Mesothelial cell of epicardium (in vitro differentiated cells): ENCODE measurements at places on chromosomes 1 and 21. TPM values are rescaled to one million over a fixed set of nuclear protein-coding genes. Genes with fewer than 3 reads are reported as not detected.

DNA sequence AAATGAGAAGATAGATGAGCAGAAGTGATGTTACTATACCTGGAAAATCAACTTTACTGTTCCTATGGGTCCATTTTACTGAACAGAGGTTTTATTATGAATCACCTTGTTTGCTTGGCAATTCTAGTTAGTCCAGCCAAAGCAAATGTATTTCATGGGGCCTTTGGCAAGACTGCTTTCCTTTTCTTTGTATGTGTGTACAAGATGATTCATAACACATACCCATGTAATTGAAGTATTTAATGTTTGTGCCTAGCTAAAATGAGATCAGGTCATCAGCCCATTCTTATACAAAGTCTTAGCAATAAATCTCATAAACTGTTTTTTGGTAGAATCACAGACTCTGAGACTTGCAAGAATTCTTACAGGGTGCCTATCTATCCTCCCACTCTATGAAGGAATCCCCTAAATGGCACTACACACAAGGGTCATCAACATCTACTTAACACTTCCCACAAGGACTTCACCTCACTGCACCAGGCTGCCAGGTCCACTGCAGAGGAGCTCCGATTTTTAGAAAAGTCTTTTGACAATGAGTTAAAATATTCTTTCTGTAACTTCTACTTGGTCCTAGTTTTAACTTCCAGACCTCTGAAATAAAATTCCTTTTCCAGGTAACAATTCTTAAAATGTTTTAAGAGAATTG lies 58.5 kb downstream of the LPAR3 start:
- no peaks in the 10 kb centered on the region for H3K36me3 ChIP-seq
- DNase-seq: no peak
- H3K4me3 ChIP-seq: no peak overlapping the region
- peaks cover 4% of the 10 kb centered on the region for H3K27me3 ChIP-seq
- H3K27ac ChIP-seq: no peak overlapping the region

C1orf74 gene
- 3.5 to 3.8 TPM (median 3.5 TPM) in 3 replicates for total RNA-seq

WDR64 gene
- 0.47 TPM in 1 of 3 replicates, not detected in the others for total RNA-seq

LCA5L gene
- 0.86 to 1.6 TPM (median 1.3 TPM) in 3 replicates for total RNA-seq

GRCh38 chr21:34933609-34934335 lies 115.3 kb downstream of the RUNX1 start:
- DNase-seq: no peak
- no peaks in the 10 kb centered on the region for H3K36me3 ChIP-seq
- peaks cover 21% of the 10 kb centered on the region for H3K4me1 ChIP-seq
- H3K27me3 ChIP-seq: peaks cover 12% of the 10 kb centered on the region
- H3K27ac ChIP-seq: no peak overlapping the region
- H3K4me3 ChIP-seq: no peak overlapping the region

- no peak for DNase-seq
- no peak overlapping the region for H3K4me3 ChIP-seq
- H3K27ac ChIP-seq: no peak overlapping the region
- peaks cover 5% of the 10 kb centered on the region for H3K4me1 ChIP-seq
Observed at GRCh38 chr1:38050397-38051078, 3.9 kb upstream of the POU3F1 start.

DNA sequence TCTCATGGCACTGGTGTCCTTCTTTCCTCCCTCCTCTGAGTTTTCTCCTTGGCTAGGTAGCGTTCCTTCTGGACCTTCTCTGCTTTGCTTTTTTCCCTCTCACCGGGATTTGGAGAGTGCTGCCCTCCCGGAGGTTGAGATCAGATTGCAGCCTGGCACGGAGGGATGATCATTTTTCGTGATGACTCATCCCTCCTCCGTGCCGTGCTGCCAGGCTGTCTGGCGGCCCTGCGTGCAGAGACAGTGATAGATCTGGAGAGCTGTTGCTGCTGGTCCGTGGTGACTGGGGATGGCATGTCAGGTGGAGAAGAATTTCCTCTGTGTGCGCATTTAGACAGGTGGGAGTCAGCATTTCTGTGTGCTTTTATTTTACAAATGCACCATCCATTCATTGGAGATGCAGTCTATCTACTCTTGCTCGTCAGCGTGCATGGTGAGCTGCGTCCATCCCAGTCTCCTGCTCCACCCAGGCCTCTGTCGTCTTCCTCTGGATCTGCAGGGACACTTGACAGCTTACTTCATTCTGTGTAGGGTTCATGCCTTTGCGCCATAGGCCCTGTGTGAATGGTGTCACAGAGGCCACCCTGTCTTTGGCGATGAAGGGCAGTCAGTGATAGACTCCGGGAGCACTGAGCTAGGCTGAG lies 104.4 kb downstream of the PCBP3 start:
- H3K36me3 ChIP-seq: peaks cover 3% of the 10 kb centered on the region
- no peak for DNase-seq
- H3K4me3 ChIP-seq: no peak overlapping the region
- peaks cover 15% of the 10 kb centered on the region for H3K4me1 ChIP-seq
- peak overlapping the region; percentile 89 for H3K27ac ChIP-seq

DNA sequence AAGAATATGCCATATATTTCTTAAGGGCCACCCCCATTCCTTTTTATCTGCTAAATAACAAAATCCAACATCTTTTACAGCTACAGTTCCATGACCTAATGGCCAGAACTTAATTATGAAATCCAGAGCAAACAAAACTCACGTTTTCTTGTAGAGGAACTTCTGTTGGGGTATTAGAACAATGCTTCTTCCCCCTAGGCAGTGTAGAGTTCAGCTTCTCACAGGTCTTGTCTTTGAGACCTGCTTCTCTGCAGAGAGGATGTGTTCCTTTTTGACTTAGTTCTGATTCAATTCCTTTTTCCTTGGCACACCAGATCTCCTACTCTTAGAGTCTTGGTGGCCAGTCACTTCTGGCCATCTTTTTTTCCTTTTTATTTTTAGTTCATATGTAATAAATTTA lies 22.2 kb downstream of the VAV3 start:
- peaks cover 20% of the 10 kb centered on the region for H3K27me3 ChIP-seq
- H3K27ac ChIP-seq: no peak overlapping the region
- H3K4me1 ChIP-seq: no peaks in the 10 kb centered on the region
- H3K36me3 ChIP-seq: no peaks in the 10 kb centered on the region
- no peak overlapping the region for H3K4me3 ChIP-seq

TRIM58 gene
- 0.91 to 1.2 TPM (median 1.1 TPM) in 3 replicates for total RNA-seq

GRCh38 chr1:210233495-210234328 lies 1.1 kb downstream of the SERTAD4 start:
- peaks cover 43% of the 10 kb centered on the region for H3K4me1 ChIP-seq
- no peak for DNase-seq
- H3K27ac ChIP-seq: peak overlapping the region; percentile 43
- H3K27me3 ChIP-seq: peaks cover 14% of the 10 kb centered on the region

LCE1F gene
- total RNA-seq: not detected in 3 replicates

DNA sequence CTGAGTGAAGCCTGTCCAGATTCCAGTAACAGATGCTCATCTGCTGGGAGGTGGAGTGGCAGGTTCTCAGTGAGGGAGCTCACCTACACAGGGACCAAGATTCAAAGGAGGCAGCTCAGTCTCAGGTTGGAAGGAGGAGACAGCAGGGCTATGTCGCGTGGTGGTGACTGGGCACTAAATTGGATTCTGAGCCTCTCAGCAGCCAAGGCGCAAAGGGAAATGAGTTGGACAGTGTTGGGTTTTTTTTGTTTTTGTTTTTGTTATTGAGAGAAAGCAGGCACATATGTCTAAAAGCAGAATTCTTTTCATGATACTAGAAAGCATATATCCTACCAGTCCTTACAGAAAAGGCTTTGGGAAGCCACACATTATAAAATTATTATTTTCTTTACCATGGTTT lies 26.2 kb downstream of the UMODL1 start:
- no peak overlapping the region for H3K4me3 ChIP-seq
- H3K27me3 ChIP-seq: peaks cover 6% of the 10 kb centered on the region
- H3K4me1 ChIP-seq: peaks cover 4% of the 10 kb centered on the region

- no peaks in the 10 kb centered on the region for H3K36me3 ChIP-seq
- H3K4me1 ChIP-seq: peaks cover 13% of the 10 kb centered on the region
- H3K4me3 ChIP-seq: no peak overlapping the region
- no peak overlapping the region for H3K27ac ChIP-seq
- no peak for DNase-seq
Observed at GRCh38 chr1:5996641-5997270, 4.5 kb upstream of the NPHP4 start.

CHI3L2 gene
- not detected in 3 replicates for total RNA-seq

DNA sequence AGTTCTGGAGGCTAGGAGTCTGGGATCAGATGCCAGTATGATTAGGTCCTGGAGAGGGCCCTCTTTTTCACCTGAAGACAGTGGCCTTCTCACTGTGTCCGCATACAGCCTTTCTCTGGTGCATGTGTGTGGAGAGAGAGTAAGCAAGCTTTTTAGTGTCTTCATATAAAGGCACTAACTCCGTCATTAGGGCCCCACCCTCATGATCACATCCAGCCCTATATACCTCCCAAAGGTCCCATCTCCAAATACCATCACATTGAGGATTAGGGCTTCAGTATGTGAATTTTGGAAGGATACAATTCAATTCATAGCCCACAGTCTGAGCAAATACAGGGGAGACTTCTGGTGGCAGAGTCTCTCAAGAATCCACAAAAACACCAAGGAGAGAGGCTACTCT lies 176.6 kb downstream of the BACH1 start:
- no peaks in the 10 kb centered on the region for H3K27me3 ChIP-seq
- peaks cover 12% of the 10 kb centered on the region for H3K36me3 ChIP-seq

DNA sequence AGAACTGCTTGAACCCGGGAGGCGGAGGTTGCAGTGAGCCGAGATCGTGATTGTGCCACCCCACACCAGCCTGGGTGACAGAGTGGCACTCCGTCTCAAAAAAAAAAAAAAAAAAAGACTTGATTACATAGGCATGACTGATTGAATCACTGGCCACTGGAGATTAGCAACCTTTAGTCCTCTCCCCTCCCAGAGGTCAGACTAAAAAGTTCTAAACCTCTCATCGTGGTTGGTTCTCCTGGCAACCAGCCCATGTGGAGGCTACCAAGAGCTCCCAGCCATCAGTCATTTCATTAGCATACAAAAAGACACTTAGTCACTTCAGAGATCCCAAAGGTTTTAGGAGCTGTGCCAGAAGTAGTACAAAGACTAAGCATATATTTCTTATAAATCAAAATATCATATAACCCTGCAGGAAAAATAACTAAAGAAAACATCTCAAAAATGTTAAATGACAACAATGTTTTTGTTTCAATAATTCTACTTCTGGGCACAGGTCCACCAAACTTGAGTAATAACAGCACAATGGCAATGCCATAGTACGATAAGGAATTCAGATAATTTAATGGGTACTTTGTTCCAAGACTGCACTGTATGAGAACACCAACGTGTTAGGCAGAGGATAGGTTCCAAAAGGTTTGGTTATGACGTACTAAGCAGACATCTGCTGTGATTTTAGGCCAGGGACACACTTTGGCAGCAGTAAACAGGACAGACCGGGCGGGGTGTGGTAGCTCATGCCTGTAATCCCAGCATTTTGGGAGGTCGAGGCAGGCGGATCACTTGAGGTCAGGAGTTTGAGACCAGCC lies 18.1 kb downstream of the USP48 start:
- H3K27me3 ChIP-seq: no peaks in the 10 kb centered on the region
- peaks cover 23% of the 10 kb centered on the region for H3K4me1 ChIP-seq
- no peak overlapping the region for H3K4me3 ChIP-seq
- H3K27ac ChIP-seq: peak overlapping the region; percentile 87

- no peaks in the 10 kb centered on the region for H3K36me3 ChIP-seq
- no peak overlapping the region for H3K4me3 ChIP-seq
- DNase-seq: no peak
- no peaks in the 10 kb centered on the region for H3K4me1 ChIP-seq
- no peak overlapping the region for H3K27ac ChIP-seq
- H3K27me3 ChIP-seq: peaks cover 36% of the 10 kb centered on the region
Observed at GRCh38 chr1:29469457-29469856, 233.1 kb downstream of the PTPRU start.

- H3K4me3 ChIP-seq: no peak overlapping the region
- no peak for DNase-seq
- H3K4me1 ChIP-seq: peaks cover 2% of the 10 kb centered on the region
- H3K27ac ChIP-seq: no peak overlapping the region
- H3K36me3 ChIP-seq: no peaks in the 10 kb centered on the region
- peaks cover 58% of the 10 kb centered on the region for H3K27me3 ChIP-seq
Observed at GRCh38 chr1:38287036-38287435, 240.4 kb upstream of the POU3F1 start.

DNA sequence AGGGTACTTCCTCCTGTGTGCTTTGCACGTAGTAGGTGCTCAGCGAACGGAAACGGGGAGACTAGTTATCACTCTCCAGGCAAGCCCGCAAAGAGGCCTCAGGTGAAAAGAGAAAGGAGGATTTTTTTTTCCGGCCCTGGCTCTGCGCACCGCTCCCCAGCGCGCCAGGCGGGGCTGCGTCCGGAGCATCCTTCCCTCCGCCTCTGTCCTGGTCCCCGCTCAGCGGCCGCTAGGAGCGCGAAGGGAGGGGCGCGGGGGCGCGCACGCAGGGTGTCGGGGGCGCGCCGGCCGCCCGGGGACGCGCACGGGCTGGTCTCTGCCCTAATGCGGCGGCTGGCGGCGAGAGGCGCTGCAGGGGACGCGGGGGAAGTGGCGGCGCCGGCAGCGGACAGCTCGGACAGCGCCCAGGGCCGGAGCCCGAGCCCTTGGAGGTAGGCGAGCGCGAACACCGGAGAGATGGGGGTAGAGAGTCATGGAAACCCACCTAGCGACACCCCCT lies 42.3 kb upstream of the NFASC start:
- H3K36me3 ChIP-seq: no peaks in the 10 kb centered on the region
- peak; percentile 48 for DNase-seq
- no peaks in the 10 kb centered on the region for H3K4me1 ChIP-seq
- no peak overlapping the region for H3K27ac ChIP-seq
- peaks cover 95% of the 10 kb centered on the region for H3K27me3 ChIP-seq

DNA sequence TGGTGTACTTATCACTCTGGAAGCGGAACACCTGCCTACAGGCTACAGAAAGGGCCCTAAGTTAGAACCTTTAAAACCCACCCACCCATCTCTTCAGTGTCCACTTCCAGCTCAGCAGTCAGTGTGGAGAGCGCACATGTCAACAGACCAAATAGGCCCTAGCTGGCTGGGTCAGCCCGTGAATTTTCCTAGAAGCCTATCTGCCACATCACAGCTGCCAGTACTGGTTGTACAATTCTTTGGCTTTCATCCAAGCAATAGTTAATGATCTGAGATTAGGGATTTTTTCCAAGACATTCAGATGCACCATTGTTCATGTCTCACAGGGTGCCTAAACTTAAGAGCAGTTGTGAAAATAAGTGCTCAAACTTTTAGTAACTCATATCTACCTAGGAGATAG lies 197.1 kb downstream of the KCNK2 start:
- H3K4me1 ChIP-seq: no peaks in the 10 kb centered on the region
- no peak for DNase-seq
- no peak overlapping the region for H3K4me3 ChIP-seq
- H3K27me3 ChIP-seq: peaks cover 2% of the 10 kb centered on the region

- no peak for DNase-seq
- H3K36me3 ChIP-seq: peaks cover 36% of the 10 kb centered on the region
- H3K4me1 ChIP-seq: no peaks in the 10 kb centered on the region
- H3K4me3 ChIP-seq: no peak overlapping the region
Observed at GRCh38 chr1:33500547-33500946, 28.1 kb downstream of the ZSCAN20 start.

DNA sequence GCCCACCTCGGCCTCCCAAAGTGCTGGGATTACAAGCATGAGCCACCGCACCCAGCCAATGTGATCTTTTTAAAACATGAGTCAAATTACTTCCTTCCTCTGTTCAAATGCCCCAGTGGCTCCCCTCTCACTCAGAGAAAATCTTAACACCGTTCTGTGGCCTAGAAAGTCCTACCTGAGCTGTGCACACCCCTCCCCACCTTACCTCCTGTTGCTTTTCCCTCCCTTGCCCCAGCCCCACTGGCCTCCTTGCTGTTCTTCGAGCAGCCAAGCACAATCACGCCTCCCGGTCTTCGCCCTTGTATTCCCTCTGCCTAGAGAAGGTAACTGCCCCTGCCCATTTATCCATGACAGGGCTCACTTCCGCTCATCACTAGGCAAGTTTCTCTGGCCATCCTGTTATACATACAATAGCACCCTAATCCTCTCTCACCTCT lies 62.6 kb upstream of the RPL11 start:
- H3K36me3 ChIP-seq: no peaks in the 10 kb centered on the region
- H3K27me3 ChIP-seq: no peaks in the 10 kb centered on the region
- peaks cover 17% of the 10 kb centered on the region for H3K4me1 ChIP-seq
- H3K27ac ChIP-seq: peak overlapping the region; percentile 31
- H3K4me3 ChIP-seq: no peak overlapping the region
- no peak for DNase-seq
